ENCODE measurements at places on chromosomes 3 and 15.

DNA sequence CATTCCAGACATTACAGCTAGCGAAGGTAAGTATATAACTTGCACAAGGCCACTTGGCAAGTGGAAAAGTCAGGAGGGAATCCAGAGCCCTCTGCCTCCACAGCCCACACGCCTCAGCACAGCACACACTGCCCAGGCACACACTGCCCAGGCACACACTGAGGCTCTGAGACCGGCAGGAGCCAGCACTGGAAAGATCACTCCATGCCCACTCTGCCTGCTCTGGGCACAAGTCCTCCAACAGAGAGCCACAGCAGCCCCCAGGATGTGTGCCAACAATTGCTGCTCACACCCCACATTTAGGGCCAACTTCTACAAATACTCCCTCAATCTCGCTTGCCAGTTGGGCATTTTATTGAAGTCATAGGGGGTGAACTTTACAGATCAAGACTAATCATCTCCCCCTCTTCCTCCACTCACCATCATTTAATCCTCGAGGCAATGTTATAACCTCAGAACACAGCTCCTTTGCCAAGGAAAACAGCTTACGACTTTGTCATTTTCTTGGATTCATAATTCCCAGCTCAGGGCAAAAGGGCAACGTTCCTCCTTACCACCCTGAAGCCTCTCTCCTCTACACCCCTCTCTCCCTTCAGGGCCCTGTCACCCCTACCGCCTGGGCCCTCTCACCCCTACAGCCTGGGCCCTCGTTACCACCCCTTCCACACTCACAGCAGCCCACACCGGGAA is 53.0 kb upstream of the TPM1 start:
- no peak for DNase-seq

- DNase-seq, result no peak
Observed at GRCh38 chr3:70747847-70748246, 435.4 kb upstream of the MDFIC2 start.

DNA sequence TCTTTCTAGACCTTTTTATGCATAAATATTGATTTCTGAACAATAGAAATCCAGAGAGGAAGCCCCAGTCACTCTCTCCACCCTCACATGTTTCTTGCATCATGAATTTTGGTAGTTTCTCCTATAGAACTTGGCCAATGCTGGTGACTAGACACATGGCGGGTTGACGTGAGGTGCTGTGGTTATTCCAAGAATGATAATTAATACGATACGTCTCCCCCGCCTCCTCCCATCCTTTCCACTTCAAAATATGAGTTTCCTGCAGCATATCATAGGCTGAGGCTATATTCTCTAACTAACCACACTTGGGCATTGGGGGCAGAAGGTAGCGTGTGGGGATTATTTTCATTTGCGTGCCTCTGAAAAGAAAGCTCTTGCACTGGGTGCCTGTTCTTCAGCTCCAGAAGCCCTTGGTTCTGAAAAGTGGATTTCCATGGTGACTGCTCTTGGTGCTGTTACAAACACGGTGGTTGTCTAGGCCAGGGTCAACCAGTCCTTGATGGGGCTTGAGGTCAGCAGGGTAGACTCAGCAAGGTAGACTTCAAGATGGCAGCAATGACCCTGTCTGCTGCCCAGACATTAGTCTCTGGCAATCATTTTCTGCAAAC is 5.3 kb downstream of the TNFSF10 start:
- no peak for DNase-seq

DNA sequence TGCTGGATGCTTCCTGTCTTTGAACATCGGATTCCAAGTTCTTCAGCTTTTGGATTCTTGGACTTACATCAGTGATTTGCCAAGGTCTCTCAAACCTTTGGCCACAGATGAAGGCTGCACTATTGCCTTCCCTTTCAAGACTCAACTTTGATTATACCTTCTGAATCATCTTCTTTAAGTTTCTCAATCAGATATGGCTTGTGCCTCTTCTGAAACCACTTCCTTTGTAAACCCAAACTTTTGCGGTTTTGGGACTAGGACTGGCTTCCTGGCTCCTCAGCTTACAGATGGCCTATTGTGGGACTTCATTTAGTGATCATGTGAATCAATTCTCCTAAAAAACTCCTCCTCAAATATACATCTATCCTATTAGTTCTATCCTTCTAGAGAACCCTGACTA is 47.1 kb upstream of the CADPS start:
- DNase-seq, result no peak

DNA sequence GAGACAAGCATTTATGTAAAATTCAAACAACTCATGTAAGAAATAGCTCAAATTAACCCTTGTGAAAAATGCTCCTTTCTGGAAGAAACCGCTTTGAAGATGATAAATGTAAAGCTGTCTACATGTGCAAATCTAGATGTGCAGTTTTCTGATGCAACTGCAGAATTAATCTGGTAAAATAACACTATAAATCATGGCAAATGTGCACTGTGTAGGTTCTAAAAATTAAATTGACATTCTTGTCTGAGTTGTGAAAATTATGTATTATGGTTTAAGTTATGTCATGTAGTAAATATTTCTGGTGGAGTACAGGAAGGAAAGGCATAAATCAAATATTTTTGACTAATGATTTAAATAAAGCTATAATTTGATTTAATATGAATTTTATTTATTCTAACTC is 678.1 kb upstream of the SEMA6D start:
- DNase-seq, result no peak

DNA sequence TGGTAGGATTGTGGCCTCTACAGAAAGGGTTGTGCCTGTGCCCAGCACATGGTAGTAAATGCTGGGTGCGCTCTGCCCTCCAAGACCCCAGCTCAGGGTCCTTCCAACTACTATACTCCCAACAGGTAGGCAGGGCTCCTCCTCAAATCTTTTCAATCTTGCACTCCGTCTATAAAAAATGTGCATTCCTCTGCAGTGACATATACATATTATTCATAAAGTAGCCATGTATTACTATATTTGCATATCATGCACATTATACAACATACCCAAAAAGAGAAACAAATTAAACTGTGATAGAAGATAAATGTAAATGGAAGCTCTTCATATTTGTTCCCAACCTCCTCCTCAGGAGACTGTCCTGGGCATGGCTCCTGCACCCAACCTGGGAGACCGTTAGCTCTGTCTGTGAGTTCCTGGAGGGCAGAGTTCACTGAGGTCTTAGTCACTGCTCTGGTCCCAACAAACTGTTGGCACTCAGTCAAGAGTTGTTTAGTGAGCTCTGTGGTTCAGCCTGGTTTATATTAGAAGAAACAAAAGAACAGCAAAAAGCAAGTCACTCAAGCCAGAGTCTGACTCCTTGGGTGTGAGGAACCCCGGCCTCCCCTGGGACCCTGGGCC is 47.7 kb upstream of the GRIP2 start:
- no peak for DNase-seq

DNA sequence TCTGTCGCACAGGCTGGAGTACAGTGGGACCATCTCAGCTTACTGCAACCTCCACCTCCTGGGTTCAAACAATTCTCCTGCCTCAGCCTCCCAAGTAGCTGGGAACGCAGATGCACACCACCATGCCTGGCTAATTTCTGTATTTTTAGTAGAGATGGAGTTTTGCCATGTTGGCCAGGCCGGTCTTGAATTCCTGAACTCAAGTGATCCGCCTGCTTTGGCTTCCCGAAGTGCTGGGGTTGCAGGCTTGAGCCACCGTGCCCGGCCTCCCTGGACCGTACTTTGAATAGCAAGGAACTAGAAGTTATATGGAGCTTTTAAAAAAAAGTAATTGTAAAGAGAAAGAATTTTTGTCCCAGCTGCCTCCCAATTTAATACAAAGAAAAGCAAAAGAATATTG is 8.3 kb upstream of the ANKUB1 start:
- DNase-seq, result no peak

DNA sequence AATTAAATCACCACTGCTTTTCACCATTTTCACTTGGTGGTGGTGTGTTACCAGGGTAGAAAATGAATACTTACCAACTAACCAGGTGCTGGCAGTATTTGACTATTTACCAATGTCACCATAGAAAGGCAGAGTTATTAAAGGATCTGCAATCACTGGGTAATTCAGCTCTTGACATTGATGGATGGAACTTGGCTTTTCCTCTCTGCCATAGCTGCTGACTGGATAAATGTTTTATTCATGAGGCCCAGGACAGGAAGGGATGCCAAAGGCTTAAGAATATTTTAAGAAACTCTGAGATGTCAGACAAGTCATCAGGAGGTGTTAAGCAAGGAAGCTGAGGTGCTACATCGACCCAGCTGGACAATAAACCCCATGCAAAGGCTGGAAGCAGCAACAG is 495.5 kb upstream of the CFAP20DC start:
- no peak for DNase-seq

DNA sequence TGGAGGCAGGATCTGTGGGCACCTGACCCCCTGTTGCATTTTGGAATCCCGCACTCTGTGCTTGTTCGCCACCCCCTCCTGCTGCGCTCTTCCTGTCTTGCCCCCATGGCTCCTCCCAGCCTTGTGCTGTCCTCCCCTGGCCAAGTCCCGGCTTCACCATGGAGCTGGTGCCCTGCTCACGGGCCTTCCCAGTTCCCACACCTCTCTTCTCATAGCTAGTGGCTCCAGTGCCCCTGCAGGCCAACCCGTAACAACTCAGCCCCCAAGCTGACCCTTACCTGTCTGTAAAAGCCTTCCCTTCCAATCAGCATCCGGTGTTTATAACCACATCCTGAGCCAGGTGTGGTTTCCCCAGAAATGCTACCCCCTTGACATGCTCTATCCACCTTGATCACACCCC is 407.7 kb upstream of the C2CD4B start:
- no peak for DNase-seq

DNA sequence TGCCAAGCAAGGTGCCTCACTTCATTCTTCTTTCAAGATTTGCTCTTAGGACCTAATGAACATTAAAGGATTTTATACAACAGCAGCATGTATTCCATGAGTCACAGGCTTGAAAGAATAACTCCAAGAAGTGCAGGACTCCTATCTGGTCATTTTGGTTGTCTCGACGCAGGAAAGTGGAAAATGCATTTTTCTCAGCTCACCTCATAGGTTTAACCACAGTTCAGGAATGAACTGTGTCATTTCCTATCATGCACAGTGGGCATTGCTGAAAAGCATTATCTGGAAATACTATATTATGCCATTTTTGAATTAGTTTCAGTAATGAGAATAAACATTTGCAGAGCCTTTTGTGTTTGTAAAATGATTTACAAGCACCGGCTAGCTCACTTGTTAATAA is 98.7 kb upstream of the BFSP2 start:
- no peak for DNase-seq

GRCh38 chr3:100427699-100428098 is 26.4 kb downstream of the LNP1 start:
- DNase-seq, result no peak

GRCh38 chr15:59353994-59354416 is 18.7 kb downstream of the MYO1E start:
- DNase-seq, result peak; percentile 40

- DNase-seq, result no peak
Observed at GRCh38 chr3:182258538-182259177, 534.6 kb upstream of the ATP11B start.

DNA sequence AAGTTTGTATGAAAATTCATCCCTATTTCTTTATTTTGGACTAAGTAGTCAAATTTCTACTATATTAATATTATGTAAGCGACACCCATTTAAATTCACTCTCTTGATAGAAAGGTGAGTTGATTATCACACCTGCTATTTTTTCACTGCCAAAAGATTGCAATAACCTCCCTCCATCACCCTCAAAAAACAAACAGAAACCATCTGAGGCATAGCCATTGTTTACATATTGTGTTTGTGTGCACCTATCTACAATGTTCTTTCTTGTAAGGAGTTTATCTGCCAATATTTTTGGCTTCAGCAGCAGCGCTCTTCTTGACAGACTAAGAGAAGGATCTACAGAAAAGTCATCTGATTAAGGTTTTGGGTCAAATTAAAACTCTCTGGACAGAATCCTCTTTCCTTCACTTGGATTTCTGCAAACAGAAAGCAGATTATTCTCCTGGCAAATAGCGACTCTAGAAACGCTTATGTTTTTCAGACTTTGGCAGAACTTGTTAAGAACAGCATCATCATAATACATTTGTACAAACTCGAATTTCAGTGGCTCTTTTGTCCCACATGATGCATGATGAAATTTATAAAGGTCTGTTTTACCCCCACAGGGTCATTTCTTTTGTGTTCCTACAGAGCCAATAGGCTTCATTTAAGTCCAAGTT is 48.6 kb downstream of the KCNMB2 start:
- DNase-seq, result no peak

DNA sequence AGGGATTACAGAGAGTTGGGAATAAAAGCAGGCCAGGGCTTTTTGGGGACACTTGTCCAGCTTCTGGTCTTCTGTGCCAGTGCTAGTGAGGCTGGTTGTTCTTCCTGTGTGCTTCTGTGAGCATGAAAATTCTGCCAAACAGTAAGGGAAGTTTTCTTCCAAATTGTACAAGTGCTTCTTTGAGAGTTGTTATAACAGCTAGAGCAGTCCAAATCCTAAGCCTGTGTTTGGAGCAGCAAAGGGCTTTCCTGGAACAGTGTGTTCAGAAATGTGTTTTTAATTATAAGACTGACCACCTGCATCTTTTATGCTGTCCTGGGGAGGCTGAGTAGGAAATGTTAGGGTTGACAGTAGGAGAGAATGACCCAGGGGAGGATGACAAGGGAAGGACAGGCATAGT is 223.0 kb upstream of the P2RY1 start:
- no peak for DNase-seq

- no peak for DNase-seq
Observed at GRCh38 chr15:86135041-86135440, 55.4 kb downstream of the AGBL1 start.

DNA sequence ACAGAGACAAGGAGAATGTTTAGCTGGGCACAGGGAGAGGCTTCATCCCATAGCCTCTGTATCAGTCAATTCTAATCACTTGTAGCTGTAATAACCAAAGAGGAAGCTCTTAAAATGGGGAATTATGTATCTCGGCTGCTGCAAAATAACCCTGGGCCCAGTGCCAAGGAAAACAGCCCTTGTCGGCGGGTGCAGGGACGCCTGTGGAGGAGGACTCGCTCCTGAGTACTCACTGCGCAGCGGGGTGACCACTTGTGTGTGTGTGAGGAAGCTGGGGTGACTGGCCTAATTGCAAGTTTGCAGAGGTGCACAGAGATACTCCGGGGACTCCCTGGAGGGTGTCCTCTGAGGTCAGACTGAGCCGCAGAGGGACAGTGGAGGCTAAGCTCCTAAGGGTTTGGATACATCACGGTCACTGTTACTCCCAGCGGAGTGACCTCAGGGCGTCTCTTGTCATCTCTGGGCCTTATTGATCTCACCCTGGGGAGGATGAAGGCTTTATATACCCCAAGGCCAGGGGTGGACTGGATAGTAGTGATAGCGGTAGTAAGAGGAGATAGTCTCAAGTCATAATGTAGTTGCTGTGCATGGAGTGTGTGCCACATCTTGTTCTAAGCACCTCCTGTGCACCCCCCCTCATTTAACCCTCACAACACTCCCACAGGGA is 37.2 kb downstream of the SLC6A6 start:
- no peak for DNase-seq

GRCh38 chr15:78317145-78317836 is 17.9 kb upstream of the SKIC8 start:
- DNase-seq, result no peak

DNA sequence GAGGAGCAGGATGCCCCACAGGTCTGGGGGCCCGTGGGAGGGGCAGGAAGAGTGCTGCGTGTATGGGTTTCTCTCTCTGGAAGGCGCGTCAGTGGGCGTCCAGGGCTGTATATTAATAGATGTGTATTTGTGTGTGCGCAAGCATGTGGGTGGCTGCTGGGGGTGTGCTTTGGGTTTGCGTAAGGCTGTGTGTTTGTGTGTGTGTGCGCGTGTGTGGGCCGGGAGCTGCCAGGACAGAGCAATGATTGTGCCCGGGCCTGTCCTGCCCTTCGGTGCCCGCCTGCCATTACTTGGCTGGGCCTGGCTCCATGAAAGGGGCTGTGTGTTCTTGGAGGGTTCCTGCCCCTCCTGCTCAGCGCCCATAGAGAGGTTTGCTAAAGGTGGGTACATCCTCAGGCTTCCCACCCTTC is 16.3 kb downstream of the CSPG4 start:
- no peak for DNase-seq

Data from T-helper 2 cell (primary cell).